ENCODE measurements at places on chromosomes 1 and 21.

- no peak for DNase-seq
These were observed 172.7 kb downstream of the RRAGC start for GRCh38 chr1:38686927-38687255.

DNA sequence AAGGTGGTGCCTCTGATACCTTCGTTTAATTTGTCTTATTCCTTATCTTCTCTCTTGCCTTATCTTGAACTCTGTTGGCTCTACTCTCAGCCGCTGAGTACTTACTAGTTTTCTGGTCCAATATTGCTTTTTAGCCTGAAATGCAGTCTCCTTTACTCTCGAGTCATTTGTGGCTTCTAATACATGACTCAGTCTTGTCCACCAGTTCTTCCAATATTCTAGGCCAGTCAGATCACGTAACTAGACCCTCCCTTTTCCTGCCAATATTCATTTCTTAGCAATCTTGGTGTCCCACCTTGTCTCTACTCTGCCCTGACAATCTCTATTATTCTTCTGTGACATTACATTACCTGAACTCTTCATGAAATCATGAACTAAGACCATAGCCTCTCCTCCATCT, 555.8 kb downstream of the DPYD start:
- DNase-seq, result no peak

- no peak for DNase-seq
These were observed 818 bp upstream of the TFAP2E start for GRCh38 chr1:35572296-35572695.

DNA sequence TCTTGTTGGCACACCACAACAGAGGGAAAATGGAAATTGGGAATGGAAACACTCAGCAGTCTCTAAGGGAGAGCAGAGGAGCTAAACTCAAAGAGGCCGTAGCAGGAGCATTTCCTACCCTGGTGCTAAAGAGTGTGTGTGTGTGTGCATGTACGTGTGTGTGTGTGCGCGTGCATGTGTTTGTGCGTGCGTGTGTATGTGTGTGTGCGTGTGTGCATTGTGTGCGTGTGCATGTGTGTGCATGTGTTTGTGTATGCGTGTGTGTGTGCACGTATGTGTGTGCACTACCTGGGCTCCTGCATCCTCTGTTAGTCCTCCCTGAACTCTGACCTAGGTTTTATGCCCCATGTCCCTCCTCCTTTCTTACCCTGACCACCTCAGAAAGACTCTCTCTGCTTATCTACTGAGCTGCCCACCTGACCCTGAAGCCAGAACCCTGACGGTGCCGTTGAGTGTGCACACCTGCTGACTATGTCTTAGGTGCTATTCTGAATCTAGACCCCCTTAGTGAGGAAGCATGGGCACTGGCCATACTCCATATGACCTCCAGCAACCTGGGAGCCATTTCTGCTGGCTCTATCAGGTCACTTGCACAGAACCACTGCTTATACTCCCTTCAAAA, 157.1 kb upstream of the HMGB4 start:
- no peak for DNase-seq

GRCh38 chr1:14571810-14572767, 26.4 kb upstream of the KAZN start:
- no peak for DNase-seq

DNA sequence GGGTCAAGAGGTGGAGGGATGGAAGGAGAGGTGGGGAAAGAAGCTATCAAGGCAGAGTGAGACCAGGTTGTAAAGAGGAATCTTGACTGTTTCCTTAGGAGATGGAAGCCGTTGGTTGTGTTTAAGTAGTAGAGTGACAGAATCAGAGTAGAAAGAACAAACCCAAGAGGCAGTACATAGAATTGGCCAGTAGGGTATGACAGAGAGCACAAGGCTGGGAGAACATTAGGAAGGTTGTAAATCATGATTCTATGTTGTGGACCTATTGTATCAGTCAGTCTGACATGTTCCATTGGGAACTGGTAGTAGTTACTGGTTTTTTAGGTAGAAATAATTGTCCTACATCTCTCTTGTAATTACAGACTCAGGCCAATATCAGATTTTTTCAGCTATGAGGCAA, 486.9 kb upstream of the USP24 start:
- no peak for DNase-seq

GRCh38 chr1:229640455-229640854, 14.4 kb downstream of the URB2 start:
- DNase-seq, result no peak

GRCh38 chr1:233140499-233140898, 155.0 kb downstream of the PCNX2 start:
- no peak for DNase-seq

DNA sequence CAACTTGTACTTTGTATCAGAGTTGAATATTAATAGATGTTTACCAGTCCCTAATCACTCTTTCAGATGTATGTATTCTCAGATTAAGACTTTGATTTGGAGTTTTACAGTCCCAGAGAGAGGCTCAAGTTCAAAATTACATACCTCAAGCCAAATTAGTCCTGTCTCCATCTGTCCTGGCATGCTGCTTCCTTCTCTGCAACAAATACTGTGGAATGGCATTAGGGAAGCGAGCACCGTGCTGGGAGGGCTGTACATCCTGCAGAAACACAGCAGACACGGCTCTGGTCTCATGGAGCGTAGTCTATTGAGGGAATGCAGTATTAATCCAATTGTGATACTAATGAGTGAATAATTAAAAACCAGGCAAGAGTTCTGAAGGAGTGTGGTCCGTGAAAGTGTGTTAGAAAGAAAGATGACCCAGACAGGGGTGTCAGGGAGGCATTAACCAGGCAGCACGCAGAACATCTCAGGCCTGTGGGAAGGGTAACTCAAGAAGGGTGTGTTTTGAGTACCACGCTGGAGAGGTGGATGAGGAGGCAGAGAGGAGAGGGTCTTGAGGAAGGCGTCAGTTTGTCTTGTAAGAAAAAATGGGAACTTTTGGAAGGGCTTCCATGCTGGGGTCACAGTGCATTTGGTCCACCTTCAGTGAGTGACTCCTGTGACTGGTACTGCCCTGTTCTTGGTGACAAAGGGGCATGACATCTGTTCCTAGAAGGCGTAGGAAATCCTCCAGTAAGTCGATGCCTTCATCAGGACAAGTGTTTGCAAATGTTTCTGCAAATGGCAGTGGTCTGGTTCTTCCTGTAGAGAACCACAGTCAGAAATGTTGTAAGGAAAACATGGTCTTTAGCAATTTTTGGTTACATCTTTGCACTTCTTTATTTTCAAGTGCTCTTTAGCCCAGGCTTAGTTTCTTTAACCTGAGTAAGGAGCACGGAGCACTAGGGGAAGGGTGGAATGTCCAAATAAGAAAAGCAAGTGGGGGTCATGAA, 1.6 kb downstream of the RAB4A start:
- DNase-seq, result no peak

DNA sequence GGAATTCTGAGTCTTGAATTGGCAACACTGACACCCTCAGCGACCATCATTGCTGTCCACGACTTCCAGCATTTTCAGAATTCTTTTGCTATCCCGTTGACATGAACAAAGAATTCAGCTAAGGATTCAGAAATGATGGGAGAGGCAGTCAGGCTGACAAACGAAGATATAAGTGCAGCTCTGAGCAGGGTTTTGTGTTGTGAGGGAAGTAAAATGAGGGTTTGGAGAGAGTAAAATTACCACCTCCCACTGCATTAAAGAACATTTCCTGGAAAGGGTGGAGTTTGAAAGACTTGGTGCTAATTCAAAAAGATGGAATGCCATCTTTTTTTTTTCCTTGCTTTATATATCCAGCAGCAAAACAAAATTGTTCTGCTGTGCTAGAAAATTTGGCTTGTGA, 4.9 kb upstream of the ELK4 start:
- DNase-seq, result no peak

DNA sequence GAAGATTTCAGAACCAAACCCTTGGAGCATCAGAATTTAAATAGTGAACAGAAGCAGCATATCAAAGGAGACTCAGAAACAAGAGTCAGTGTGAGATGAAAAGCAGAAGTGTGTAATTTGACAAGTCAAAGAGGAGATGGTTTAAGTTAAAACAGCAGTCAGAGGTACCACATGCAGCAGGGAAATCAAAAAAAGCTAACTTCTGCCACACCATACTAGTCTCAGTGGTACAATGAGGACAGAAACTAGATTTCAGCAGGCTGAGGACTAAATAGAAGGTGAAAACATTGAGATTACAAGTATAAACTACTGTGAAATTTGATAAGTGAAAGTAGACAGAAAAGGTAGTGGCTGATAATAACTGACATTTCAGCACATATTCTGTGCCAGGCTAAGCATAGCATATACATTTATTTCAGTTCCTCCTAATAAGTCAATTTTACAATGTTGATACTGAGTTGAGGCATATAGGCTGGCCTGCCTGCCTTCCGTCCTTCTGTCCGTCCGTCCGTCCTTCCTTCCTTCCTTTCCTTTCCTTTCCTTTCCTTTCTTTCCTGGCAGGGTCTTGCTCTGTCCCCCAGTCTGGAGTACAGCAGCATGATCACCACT, 12.6 kb downstream of the SUCO start:
- DNase-seq, result no peak

- no peak for DNase-seq
These were observed 78.4 kb downstream of the UCK2 start for GRCh38 chr1:165905853-165906252.

DNA sequence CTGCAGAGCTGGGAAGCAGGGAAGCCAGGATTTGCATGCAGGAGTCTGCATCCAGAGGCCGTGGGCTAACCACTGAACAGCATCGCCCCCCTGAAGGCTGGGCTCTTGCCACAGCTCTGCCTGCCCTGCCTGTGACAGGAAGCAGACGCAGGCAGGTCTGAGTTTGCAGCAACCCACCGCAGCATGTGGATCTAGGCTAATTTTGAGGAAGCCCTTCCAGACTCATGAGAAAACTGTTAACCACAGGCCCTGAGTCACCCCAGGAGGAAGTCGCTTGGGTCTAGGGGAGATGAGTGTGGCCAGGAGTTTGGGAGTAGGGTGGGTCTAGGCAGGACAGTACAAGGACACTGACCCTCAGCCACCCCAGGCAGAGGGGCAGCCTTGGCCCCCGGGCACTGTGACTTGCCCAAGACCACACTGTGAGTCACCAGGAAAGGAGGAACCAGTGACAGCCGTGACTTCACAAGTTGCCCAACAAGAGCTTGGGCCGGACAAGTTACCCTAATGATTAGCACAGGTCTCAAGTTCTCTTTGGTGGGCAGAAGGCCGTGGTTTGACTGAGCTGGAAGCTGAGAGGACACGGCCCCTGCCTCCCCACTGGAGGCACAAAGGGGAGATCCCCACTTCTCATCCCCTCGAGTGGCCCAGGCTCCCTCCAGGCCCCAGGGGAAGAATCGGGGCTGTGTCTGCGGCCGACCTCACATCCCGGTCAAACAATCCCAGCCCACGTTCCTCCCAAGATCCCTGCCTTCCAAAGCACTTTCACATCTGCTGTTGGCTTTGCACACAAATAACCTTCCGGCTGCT, 826 bp downstream of the LAPTM5 start:
- DNase-seq, result no peak

GRCh38 chr1:55679971-55680370, 464.8 kb upstream of the USP24 start:
- no peak for DNase-seq

DNA sequence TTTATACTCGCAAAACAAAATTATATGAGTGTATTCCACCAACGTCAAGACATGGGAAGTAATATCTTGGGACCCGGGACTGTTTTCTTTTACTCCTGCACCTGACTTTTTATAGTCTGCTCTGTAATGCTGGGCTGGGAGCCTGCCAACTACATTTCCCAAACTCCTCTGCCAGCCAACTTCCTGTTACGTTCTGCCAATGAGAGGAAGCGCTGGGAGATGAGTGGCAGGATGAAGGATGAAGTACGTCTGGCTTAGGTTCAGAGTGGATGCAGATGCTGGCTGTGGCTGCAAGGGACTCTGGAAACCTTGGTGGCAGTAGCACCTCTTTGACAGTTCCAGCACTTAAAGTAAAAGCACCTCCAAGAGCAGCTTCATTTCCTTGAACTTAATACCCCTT, 59.6 kb downstream of the USP24 start:
- DNase-seq, result no peak

DNA sequence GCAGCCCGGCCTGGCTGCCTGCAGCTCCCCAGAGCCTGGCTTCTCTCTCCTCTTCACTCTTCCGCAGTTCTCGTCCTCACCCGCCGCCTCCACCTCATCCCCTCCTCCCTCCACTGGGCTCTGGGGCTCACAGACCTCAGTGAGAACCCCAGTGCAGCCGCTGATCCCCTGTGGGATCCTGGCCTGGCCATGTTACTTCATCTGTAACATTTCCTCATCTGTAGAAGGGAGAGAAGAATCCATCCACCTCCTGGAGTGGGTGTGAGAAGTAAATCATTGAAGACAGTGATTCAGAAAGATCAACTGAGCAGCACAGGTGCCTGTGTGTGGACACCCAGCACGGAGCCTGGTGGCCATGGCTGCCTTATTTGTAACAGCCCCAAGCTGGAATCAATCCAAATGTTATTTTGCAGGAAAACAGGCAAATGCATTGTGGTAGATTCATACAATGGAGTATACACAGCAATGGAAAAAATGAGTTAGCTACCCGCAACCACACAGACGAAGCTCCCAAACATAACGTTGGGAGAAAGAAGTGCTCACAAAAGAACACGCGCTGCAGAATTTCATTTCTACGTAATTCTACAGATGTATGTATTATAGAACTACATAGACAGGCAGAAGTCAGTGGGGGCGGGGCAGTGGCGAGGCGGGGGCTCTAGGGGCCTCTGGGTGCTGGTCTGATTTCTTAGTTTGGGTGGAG, 8.7 kb downstream of the LAPTM5 start:
- DNase-seq, result no peak

DNA sequence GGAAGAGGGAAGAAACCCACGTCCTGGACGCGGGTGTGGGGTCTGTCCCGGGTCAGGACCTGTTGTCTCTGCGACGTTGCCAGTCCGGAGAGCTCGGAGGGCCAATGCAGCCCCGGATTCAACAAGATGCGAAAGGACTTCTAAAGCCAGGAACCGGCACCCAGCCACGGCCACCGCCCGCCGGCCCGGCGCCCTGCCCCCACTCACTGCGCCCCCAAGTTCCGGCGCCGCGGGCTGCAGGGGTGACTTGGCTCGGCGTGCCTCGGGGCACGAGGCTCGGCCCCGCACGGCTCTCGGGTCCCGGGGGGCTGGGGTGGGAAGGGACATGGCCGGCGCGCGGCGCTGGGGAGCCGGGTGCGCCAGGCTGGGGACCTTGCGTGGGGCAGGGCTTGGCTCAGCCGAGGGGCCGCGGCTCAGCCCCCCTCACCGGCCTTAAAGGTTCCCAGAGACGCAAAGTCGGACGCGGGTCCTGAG, 51.8 kb upstream of the H6PD start:
- no peak for DNase-seq

- DNase-seq, result no peak
These were observed 148.4 kb downstream of the CD247 start for GRCh38 chr1:167369933-167370332.

DNA sequence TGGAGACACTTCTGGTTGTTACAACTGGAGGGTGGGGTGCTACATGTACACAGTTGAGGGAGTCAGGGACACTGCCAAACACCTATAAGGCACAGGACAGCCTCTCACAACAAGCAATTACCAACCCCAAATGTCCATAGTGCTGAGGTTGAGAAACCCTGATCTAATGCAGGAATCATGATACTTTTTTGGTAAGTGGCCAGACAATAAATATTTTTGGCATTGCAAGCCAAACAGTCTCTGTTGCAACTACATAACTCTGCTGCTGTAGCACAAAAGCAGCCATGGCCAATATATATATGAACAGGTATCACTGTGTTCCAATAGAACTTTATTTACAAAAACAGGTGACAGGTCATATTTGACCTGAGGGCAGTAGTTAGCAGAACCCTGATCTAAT, 177.5 kb downstream of the ASTN1 start:
- DNase-seq, result no peak

GRCh38 chr1:152050886-152051675, 14.3 kb upstream of the S100A11 start:
- no peak for DNase-seq

- no peak for DNase-seq
These were observed 6.1 kb downstream of the ERRFI1 start for GRCh38 chr1:8020032-8020431.
